Left forelimb (tissue), 1 donor: ENCODE measurements at places on chromosomes 16 and 17.

- no peak for DNase-seq
Observed at GRCh38 chr16:3842994-3843393, 37.5 kb downstream of the CREBBP start.

- DNase-seq = no peak
Observed at GRCh38 chr17:1521086-1521640, 4.8 kb upstream of the INPP5K start.

DNA sequence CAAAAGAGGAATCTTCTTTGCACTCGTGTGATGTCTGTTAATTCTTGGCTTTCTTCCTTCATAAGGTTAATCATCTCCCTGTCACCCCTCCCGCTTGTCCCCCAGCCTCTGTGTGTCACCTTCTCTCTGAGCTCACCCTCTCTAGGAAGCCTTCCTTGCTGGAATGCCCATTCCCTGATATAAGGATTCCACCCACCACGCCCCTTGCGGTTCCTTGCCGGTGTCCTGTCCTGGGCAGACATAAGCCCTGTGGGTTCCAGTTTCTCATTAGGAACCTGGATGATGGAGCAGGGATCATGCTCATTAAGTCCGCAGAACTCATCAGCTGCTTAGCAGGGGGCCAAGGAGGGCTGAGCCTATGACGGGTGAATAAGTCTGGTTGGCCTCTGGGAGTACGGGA, 559.3 kb downstream of the MAF start:
- no peak for DNase-seq

DNA sequence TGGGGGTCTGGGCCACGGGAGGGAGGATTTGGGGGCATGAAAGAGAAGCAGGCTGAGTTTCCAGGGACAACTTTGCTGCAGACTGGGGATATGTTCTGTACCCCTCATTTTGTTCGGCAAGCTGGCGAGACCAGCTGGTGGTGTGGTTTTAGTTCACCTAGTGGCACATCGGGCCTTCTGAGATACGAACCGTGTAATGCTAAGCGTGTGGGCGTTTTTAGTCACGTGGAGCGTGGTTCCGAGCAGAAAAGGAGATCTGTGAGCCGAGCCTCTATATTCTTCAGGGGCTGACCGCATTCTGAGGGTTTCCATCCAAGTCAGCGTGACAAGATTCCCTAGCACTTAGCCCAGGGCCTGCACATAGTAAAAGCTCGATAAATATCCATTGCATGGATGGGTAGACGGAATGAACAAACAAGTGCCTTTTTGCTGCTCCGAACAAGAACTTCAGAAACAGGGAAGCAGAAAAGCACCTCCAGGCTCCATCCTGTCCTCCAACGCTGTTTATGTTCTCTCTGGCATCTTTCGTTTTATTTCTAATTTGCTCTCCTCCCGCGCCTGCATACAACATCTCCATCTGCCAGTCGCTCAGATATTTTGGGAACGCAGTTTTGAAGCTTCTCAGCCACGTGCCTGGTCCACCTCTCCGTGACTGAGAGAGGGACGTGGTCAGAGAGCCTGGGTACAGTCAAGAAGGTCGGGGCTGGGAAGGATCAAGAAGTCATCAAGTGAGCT, 5.8 kb downstream of the SYT17 start:
- no peak for DNase-seq

DNA sequence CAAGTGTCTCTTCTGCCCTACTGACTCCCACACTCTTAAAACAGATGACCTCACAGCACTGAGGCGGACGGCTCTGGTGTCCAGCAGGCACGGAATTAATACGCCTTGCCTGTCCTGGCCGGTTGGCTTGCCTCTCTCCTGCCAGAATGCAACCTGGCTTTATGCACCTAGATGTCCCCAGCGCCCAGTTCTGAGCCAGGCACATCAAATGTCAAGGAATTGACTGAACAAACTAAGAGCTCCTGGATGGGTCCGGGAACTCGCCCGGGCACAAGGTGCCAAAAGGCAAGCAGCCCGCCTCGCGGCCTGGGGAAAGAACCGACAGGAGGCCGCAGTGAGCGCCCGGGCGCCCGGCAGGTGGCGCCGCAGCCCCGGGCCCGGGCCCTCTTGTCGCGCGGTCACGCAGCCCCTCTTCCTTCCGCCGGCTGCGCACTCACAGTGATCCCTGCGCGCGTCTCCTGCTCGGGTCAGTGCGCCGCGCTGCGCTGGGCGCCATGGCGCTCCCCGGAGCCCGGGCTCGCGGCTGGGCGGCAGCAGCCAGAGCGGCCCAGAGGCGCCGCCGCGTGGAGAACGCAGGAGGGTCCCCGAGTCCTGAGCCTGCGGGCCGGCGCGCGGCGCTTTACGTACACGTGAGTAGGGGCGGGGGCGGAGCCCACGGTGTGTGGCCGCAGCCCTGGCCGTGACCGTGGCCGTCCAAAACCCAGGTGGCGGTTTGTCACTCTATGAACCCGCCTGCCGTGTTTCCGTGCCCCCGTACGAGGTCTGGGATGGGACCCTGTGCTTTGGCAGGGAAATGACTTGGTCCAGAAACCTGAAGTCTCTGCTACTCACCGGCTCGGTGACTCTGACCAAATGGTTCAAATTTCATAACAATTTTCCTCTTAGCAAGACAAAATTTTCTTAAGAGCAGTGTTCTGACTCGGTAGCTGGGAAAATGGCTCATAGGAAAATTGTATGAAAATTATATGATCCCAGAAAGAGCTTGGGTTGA, at the start of gene RSAD1:
TSS of gene RSAD1 (plus strand) at position 470 of the 991 bp plus-strand sequence. CDS start at position 495, 25 bp downstream.
- DNase-seq = peak; percentile 90

DNA sequence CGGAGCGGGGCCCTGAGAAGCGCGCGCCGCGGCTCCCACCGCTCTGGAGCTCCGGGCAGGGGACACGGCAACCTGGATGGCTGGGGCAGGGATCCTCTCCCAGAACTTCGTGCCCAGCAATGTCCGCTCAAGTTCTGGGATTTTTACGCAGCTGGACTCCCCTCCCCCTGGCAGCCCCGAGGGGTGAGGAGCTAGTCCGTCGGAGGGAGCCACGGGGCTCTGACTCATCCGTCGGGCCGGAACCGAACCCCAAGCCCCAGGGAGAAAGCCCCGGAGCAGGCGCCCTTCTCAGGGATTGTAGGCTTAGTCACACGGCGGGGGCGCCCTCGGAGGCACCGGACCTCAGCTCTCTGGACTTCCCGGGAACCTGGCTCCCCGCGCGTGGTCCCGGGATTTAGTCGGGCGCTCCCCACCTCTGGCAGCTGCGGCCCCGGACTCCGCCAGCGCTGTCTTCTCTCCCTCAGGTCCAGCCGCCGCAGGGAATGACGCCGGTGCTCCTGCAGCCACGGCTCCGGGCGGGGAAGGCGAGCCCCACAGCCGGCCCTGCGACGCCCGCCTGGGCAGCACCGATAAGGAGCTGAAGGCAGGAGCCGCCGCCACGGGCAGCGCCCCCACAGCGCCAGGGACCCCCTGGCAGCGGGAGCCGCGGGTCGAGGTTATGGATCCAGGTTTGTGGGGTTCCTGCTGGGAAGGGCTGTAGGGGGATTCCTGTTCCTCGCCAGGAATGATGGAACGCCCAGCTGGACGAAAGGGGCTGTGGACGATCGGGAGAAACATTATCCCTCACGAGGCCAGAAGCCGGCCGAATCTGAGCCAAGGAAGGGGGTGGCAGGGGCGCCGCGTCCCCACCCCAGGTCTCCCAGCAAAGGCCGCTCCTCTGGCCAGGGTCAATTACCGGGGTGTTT, 830 bp downstream of the SPHK1 start:
- DNase-seq = no peak

GRCh38 chr17:78806451-78806850, 24.4 kb upstream of the CYTH1 start:
- no peak for DNase-seq

GRCh38 chr17:63178530-63178929, 212.5 kb downstream of the TANC2 start:
- no peak for DNase-seq

DNA sequence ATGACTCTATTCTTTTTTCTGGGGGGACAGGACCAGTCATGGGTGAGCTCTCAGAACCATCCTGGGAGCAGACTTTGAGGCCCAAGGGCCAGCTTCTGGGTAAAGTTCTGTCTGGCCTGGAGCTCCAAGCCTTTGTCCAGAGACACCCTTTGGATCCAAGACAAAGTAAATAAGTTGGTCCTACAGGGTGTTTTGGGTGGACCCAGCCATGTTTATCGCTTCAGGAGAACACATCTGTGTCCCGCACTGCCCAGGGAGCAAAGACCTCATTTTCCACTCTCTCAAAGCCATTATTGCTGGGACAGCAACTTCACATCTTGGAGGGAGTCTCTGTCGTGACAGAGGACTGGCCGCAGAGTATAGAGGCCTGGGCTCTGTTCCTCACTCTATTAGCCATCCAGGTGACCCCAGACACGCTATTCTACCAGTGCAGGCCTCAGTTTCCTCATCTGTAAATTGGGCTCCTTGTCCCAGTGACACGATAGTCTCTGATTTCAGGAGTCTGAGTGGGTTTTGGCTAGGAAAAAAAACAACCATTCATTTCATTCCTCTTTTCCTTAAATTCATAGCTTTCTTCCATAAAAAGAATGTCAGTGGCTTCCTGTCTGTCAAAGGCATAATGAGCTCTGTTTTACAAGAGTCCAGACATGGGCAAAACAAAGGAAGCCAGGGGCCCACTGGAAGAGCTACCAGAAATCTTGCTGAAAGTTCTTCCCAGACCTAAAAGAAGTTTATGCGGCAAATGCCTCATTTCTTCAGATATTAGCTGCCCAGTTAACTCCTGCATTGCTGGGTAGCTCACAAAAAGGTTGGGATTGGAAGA, 62.4 kb downstream of the PECAM1 start:
- DNase-seq = no peak

- no peak for DNase-seq
Observed at GRCh38 chr17:61567045-61567802, 23.8 kb downstream of the NACA2 start.

DNA sequence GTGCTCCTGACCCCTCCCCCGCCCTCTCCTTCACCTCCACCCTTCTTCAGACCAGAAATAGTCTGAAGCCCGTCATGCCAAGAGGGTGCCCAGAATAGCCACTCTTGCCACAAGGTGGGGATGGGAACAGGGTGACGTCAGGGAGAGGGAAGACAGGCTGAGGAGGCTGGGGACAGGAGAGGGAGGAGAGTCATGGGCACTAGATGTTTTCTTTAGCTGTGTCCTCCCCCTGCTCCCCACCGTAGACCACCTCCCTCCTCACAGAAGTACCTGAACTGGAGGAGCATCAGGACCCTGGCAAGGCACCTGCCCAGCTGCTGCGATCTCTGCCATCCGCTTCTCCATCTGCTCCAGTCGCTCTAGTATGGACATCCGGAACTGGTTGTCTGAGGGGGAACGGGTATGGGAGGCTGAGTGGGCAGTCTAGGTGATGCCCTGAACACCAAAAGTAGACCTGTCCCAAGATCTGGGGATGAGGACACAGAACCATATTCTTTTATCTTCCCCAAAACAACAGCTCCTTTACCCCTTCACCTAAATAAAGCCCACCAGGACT, 6.6 kb upstream of the SPAG7 start:
- no peak for DNase-seq

- no peak for DNase-seq
Observed at GRCh38 chr16:4580250-4580649, 24.1 kb downstream of the C16orf96 start.

DNA sequence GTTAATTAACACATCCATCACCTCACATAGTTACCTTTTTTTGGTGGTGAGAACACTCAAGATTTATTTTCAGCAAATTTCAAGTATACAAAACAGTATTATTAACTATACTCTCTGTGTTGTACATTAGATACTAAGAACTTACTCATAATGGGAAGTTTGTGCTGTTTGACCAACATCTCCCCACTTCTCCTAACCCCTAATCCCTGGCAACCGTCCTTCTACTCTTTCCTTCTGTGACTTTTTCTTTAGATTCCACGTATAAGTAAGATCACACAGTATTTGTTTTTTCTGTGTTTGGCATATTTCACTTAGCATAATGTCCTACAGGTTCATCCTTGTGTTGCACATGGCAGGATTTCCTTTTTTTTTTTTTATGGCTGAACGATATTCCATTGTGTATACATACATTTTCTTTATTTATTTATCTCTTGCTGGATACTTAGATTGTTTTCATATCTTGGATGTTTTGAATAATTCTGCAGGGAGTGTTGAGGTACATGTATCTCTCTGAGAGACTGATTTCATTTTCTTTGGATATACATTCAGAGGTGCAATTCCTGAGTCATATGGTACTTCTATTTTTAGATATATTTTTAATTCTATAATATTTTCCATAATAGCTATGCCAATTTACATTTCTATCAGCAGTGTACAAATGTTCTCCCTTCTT, 19.0 kb downstream of the PPM1D start:
- DNase-seq = no peak

DNA sequence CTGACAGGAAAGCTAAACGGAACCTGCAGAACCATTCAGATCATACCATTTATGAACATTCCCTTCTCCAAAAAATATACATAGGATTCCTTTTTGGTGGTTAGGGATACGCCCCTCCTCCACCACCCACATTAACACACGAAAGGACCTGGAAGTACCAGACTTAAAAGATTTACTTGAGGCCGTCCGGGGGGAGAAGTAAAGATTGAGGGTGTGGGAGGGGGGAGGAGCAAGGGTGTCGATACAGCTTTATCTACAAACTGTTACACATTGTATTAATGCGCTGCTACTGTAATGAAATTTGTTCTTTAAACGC, 537 bp downstream of the PALB2 start:
- no peak for DNase-seq
